ENCODE measurements at places on chromosomes 7 and 10. TPM values are rescaled to one million over a fixed set of nuclear protein-coding genes. Genes with fewer than 3 reads are reported as not detected.

The MKX gene
- 0.26 TPM for total RNA-seq

The ASB10 gene
- total RNA-seq, result not detected

The DEPP1 gene
- 11.5 TPM for total RNA-seq

The TMEM106B gene
- total RNA-seq, result 43.6 TPM
